Foreskin melanocyte (primary cell): ENCODE measurements at places on chromosomes 12 and 14.

DNA sequence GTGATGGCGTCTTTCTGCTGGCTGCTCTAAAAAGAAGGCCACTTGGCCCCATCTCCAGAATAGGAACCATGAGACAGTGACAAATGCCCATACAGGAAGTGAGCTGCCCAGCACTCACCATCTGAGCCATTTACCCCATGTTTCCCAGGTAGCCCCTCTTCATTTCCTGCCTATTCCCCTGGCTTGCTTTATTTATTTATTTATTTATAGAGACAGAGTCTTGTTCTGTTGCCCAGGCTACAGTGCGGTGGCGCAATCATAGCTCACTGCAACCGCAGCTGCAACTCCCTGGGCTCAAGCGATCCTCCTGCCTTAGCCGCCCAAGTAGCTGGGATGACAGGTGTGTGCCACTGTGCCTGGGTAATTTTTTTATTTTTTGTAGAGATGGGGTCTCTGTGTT is 71.2 kb downstream of the RIN3 start:
- no peak for DNase-seq

- no peak for DNase-seq
These were observed 79.3 kb upstream of the NRXN3 start for GRCh38 chr14:78090864-78091263.

DNA sequence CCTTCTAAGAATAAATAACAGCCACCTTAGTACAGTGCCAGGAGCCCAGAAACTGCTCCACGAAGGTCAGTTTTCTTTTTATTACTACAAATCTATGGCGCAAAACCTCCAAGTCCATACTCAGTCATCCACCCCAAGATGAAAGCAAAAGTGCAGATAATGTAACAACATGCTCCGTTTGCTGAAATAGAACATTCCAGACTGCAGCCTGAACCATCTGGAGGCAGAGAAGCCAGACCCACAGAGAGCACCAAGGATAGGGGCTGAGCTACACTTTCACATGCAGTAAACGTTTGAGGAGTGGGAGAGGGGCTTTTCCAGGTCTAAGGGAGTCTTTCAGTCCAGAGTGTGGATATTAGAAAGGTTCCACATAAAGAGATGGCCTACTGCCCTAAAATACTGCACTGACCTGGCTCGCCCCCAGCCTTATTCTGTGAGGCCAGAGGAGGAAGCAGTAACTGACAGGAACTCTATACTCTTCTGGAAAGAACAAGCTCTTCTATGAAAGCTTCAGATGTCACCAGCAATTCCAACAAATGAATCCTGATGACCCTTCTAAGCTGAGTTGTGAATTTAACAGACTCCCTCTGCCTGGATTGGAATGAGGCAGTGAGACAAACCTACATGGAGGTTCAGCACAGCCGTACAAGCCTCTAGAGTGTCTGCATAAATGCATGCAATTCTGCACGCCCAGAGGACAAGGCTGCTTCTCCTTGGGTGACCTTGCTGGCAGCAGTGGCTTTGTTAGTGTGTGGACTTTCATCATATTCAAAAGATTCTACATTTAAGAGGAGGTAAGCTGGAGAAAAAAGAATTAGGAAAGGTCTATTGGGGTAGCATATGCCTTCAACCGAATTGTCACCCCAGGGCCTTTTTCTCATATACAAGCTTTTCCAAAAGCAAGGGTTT is 153.9 kb upstream of the EGLN3 start:
- DNase-seq: no peak

DNA sequence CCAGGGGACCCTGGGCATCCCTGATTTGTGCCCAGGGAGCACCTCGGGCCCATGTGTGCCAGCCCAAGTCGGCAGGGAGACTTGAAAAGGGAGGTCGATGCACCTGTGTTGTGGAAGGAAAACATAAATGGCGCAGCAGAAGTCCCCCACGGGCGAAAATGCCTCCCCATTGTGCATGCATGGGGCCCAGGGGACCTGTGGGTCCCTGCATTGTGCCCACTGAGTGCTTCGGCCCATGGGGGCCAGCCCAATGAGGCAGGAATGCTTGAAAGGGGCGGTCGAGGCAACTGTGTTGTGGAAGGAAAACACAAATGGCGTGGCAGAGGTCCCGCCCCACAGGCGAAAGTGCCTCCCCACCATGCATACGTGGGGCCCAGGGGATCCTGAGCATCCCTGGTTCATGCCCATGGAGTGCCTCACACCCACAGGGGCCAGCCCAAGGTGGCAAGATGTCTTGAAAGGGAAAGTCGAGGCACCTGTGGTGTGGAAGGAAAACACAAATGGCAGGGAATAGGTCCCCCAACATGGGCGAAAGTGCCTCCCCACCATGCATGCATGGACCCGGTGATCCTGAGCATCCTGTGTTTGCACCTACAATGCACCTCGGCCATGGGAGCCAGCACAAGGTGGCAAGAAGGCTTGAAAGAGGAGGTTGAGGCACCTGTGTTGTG is 368.0 kb downstream of the ALG10 start:
- no peak for DNase-seq

- DNase-seq: no peak
These were observed 8.3 kb downstream of the KRT7 start for GRCh38 chr12:52241205-52241842.

DNA sequence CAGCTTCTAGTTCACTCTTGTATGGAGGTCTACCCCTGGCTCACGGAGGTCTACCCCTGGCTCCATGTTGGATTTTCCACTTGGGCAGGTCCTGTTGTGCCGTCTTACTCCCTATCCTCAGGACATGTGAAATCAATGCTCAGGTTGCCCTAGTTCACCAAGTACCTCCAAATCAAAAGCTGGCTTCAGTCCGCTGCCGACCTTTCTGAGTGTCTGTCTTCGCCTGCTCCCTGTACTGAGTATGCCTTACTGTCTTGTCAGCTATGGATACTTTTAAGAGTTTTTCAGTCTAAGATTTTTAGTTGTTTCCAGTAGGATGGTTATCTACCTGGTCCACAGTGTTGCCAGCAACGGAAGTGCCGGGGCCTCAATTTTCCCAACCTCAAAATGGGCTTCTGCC is 40.1 kb upstream of the BCL11B start:
- no peak for DNase-seq

DNA sequence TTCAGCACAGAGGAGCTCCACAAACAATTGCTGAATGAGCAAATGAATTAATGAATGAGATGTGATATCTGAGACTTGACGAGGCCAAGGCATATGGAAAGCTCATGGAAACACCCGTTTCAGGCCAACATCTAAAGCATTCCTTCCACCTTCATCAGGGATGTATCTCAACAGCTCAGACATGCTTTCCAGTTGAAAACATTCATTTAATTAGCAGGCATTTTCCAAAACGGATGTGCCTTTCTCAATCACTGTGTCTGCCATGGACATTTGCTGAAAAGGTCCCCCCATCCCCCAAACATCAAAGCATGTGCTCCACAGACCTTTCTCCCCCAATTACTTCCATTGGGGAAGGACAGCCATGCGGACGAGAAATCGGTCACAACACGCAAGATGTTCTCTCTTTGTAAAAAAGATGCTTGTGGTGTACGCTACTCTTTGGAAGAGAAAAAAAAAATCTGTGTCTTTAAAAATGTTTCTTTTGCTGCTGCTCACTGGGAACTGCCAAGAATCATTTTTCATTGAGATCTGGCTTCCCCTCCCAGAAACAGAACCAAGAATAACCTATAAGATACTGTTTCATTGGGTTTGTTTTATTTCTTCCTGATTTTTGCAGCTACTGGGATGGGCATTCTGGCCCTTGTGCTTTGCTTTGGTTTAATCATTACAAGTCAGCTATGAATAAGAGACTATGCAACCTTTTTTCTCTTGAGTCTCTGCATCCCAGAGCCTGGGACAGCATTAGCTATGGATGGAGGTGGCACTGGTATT is 528.2 kb downstream of the MED13L start:
- DNase-seq: no peak

GRCh38 chr12:8603856-8604255 is 8.8 kb downstream of the AICDA start:
- DNase-seq: no peak

DNA sequence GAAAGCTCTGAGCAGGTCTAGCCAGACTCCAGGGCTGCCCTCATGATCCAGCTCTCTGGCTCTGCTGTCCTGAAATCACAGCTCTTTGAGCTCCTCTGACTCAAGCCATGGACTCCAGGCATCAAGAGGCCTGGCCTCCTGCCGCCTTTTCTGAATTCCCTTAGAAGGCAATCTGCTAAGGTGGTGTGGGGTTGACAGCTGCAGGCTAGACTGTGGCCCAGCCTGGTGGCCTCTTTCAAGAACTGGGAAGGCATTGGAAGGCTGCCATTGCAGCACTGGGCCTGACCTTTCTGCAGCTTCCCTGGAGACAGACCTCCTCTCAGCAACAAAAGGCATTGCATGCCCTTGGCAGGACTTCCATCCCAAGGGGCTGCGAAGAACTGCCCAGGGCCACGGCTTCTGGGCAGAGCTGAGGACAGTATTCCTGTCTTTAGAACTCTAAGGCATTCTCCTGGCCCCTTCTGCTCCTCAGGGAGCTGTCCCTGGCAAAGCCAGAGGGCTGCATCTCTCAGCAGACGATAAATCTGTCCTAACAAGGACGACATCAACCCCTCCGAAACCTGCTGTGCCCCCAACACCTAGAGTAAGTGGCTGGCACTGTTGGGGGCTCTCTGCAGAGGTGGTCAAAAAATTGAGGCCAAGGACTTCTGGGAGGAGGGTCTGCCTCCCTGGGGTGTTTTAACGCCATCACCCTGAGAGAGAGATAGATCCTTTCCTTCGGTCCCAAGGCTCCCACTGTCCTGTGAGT is 115.6 kb downstream of the RBM19 start:
- DNase-seq: no peak

- DNase-seq: no peak
These were observed 211.0 kb downstream of the IPO8 start for GRCh38 chr12:30484658-30485057.

GRCh38 chr14:24058260-24058950 is 6.6 kb downstream of the CARMIL3 start:
- peak; percentile 49 for DNase-seq

- peak; percentile 63 for DNase-seq
These were observed 18.7 kb downstream of the HELB start for GRCh38 chr12:66320996-66321395.

DNA sequence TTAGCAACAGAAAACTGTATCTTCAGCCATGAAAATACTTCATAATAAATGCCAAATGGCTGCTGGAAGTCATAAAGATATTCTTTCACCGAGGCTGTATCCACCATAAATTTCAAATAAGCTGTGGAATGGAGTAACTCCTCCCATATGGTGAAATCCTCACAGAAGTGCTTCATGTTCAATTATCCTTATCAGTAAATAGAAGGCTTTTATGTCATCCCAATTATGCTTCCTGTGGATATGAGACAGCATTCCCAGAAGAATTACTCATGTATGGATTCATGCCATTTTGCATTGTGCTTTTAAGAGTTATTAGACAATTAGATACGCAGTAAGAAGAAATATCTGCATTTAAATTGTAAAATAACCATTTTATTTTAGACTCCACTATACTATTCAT is 99.0 kb downstream of the RTN1 start:
- DNase-seq: no peak

GRCh38 chr12:116244474-116245090 is 32.9 kb downstream of the MED13L start:
- no peak for DNase-seq

DNA sequence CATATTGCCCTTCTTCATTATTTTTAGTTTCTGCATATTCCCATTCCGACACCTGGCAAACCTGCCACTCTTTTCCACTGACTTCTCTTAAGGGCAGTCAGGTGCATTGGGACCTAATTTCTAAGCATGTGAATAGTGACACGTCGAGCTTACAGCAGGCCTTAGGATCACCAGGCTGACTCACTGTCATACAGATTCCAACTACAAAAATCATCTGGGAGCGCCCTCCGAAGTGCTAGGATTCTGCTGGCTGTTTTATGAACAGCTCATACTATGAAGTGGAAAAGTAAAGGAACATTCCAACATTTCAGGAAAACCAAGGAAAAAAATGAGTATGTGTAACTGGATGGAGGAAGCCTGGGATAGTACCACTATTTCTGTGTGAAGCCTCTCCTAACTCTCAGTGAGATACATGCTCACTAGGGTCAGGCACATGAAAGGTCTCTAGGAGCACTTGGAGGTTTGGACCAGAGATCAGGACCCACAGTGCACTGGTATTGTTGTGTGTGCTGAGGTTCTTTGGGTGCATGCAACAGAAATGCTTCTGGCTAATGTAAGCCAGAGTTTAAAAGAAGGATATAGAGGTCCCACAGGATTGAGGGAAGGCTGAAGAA is 257.4 kb downstream of the ZFP36L1 start:
- no peak for DNase-seq

DNA sequence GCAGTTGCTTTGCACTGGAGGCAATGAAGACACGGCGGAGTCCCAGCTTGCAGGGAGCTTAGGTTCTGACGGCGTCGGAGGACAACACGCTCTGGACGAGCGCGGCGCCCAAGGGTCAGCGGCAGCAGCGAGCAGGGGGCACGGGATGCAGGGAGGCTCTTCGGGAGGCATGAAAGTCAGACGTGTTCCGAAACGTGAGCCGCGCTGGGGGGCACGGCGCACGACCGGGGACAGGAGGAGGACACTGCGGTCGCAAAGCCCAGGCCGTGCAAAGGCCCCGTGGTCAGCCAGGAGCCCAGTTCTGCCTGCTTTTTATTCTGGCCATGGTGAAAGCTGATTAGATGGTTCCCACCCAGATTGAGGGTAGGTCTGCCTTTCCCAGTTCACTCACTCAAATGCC is 294.6 kb downstream of the SNAPC1 start:
- no peak for DNase-seq
